ENCODE measurements at places on chromosomes 6 and 20.

DNA sequence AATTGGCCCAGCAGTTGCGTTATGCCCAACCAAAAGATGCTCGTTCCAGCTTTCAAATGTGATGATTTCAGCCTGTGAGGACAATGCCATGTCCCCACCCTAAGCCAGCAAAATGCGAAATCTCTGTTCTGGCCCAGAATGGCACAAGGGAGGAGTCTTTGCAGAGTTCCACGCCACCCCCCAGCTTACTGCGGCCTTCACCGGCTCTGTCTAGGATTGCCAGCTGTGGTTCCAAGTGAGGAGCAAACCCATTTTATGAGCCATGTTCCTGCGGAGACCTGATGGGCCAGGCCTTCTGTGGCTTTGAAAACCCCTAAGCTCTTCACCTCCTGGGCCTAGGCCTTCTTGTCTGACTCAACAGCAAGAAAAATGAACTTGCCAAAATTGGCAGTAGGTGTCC lies 146.8 kb upstream of the SNX9 start:
- no peak for DNase-seq

DNA sequence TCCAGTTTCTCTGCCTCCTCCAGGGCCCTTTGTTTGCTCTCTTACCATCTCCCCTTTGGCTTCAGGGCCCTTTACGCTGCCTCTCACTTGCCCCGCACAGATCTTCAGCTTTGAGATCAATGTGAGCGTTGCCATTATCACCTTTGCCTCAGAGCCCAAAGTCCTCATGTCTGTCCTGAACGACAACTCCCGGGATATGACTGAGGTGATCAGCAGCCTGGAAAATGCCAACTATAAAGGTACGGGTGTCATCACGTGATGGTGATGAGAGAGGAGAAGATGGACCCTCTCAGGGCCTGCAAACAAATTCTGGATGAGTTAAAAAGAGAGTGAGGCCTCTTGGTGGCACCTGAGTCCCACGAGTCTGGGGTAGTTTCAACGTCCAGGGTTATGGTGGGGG lies 8.3 kb downstream of the C2 start:
- no peak for DNase-seq

GRCh38 chr20:62665826-62666735 lies 23.8 kb downstream of the SLCO4A1 start:
- no peak for DNase-seq

GRCh38 chr6:139308286-139308916 lies 16.6 kb upstream of the TXLNB start:
- no peak for DNase-seq

GRCh38 chr20:49676581-49677291 lies 36.9 kb downstream of the B4GALT5 start:
- no peak for DNase-seq

- DNase-seq = no peak
Observed at GRCh38 chr20:23451956-23452487, 654 bp downstream of the CST11 start.

- DNase-seq = no peak
Observed at GRCh38 chr6:2147261-2147660, 98.1 kb downstream of the GMDS start.

DNA sequence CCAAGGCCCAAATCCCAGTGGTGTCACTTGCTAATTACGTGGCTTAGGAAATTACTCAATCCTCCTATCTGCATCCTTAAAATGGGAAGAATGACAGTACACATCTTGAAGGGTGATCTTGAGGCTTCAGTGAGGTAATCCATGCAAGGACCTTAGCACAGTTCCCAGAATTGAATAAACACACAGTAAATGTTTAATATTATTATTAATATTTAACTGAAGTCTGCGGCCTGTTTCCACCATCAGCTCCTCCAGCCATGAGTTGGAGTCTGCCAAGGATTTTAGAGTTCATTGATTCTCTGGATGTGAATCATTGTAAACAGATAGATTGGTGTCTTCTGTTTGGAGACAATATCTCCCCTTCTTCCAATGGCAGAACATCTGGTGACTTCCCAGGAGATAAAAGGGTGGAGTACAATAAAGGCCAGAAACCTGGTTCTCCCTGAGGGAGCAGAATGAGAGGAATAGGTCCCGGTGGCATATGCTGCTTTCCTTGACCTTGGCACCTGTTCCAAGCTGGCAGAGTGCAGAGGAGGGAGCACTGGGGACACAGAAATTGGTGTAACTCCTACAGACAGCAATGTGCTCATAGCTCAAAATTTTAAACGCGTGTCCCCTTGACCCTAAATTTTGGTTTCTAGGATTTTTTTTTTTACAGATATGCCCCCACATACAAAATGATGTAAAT lies 25.4 kb downstream of the UNC5CL start:
- no peak for DNase-seq

DNA sequence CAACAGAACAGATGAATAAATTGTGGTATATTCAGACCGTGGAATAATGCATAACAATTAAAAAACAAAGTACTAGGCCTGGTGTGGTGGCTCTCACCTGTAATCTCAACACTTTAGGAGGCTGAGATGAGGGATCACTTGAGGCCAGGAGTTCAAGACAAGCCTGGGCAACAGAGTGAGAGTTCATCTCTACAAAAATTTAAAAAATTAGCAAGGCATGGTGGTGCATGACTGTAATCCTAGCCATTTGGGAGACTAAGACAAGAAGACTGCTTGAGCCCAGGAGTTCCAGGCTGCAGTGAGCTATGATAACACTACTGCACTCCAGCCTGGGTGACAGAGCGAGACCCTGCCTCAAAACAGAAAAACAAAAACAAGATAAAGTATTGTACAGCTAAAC lies 16.1 kb upstream of the ASF1A start:
- no peak for DNase-seq

DNA sequence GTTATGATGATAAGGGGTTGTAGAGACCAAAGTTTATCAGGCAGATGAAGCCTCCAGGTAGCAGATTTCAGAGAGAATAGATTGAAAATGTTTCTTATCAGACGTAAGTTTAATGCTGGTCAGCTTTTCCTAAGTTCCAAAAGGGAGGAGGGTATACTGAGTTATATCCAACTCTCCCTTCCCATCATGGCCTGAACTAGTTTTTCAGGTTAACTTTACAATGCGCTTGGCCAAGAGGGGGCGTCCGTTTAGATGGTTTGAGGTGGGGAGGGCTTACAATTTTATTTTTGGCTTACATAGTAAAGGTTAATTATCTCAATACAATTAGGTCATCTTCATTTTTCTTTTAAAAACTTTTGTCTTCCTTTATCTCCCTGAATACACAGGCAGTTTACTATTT lies 19.4 kb upstream of the IL22RA2 start:
- no peak for DNase-seq

- DNase-seq = no peak
Observed at GRCh38 chr6:133218852-133219251, 22.3 kb upstream of the EYA4 start.

DNA sequence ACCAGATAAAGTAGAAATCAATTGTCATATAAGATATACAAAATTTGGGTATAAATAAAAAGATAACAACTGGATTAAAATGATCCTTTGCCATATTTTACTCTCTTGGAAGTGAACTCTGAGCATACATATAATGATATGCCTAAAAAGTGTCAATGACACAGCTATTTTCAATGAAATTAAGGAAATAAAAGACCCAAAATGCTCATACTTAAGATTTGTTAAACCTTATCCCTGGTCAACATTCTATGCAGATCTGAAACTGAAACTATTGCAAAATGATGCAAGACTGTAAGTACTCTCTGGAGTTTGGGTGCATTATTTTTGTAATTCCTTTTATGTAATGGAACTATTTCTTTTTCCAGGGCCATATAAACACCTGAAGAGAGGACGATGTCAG lies 119.0 kb upstream of the SGK1 start:
- DNase-seq = no peak

GRCh38 chr6:158773581-158774449 lies 45.4 kb downstream of the EZR start:
- no peak for DNase-seq

- no peak for DNase-seq
Observed at GRCh38 chr20:3699037-3699436, 13.4 kb downstream of the SIGLEC1 start.

DNA sequence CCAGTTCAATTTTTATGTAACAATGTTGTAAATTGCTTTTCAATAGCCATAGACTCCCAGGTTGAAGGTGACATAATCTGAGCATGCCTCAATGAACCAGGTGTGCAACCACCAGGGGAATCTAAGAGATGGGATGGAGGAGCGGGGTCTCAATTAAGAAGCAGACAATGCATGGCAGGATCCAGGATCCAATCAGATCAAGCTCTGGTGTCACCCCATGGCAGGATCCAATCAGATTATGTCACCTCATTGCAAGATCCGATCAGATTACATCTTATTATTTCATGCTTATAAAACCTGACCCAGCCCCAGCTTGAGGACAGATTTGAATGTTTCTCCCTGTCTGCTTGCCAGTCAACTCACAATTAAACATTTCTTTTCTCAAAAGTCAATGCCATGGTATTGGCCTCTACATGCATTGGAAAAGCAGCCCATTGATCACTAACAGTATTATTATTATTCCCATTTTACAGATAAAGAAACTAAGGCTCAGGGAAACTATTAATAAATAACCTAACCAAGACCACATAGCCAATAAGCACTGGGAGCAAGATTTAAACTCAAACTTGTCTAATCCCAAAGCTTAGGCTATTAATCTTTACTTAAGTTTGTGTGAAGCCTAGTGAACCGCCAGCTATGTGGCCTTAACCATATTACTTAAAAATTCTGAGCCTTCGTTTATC lies 14.3 kb upstream of the SIRT5 start:
- DNase-seq = no peak

DNA sequence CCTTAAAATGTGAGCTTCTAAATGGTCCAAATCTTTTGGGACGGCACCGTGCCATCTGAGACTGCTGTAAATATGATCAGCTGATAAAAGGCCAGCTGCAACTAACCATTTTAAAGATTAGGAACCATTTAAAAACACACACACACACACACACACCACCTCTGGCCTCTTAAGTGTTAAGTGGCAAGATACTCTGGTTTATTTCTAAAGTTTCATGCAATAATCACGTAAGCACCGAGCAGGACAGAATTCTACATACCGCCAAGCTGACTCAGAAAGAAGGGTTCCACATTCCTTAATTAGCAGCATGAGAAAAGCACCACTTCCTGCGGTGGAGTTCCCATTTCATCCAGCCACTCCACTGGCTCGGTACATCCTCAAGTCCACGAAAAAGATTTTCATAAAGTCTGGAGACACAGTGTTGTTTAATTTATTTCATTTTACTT lies 17.8 kb upstream of the ZNF217 start:
- DNase-seq = peak; percentile 28

GRCh38 chr6:133544419-133544818 lies 303.3 kb downstream of the EYA4 start:
- no peak for DNase-seq

DNA sequence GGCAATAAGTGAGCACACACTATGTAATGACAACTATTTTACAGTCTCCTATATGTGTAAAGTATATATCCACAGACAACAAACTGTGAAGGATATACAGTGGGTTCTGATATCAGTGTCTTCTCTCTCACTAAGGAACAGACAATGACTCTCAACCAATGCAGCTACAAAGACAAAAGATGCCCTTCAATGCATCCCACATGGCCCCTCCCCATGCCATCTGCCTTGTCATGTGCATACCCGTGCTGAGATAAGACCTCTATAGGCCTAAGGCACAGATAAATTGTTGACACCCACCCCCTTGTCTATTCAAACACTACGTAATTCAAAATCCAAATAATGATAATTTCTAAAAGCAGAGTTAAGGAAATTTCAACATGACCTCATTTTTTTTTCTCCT lies 1123.5 kb upstream of the MAP3K7 start:
- no peak for DNase-seq

DNA sequence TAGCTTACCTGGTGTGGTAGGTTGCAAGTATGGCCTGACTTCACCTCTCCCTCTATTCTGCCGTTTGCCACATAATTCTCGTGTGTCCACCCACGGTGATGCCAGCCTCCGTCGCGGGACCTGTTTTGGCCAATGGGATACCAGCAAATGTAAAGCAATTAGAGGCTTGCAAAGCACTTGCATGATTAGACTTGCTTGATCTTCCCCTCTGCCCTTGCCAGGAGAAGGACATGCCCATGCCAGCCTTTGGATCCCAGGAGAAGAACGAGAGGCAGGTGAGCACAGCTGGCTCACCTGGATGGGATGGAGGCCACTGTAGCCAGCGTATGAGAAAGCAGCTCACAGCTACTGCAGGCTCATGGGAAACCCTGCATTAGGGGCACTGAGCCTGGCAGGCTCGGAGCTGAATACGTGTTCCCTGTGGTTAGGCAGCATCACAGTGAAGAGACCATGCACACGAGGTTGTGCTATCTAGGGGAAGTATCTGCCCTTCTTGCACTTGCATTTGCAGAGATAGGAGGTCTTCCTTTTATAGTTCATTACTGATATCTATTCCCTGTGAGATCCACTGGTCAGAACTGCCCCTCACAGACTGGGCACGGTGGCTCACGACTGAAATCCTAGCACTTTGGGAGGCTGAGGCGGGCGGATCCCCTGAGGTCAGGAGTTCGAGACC lies 62.4 kb downstream of the TMEM242 start:
- DNase-seq = no peak

- no peak for DNase-seq
Observed at GRCh38 chr20:49385465-49385864, 97.0 kb downstream of the KCNB1 start.

DNA sequence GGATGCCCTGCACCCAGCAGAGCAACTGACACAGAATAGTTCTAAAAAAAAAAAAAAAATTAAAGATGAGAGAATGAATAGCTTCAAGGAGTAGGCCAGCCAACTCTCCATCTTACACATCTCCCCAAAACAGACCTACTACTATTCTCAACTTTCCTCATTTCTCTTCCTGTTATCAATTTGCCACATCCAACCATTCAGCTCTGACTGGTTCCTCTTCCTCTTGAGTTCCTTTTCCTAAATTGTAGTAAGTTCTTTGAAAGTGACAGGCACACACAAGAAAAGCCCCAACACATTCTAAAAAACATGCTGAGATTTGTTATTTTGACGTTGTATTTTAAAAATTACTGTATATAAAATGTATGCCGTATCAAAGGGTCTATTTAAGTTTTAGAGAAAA lies 117.2 kb downstream of the PDSS2 start:
- no peak for DNase-seq

- DNase-seq = no peak
Observed at GRCh38 chr6:68973066-68973465, 338.0 kb downstream of the ADGRB3 start.

GRCh38 chr20:8066662-8067061 lies 47.1 kb upstream of the TMX4 start:
- DNase-seq = no peak

GRCh38 chr6:163877877-163878639 lies 463.5 kb downstream of the QKI start:
- no peak for DNase-seq

DNA sequence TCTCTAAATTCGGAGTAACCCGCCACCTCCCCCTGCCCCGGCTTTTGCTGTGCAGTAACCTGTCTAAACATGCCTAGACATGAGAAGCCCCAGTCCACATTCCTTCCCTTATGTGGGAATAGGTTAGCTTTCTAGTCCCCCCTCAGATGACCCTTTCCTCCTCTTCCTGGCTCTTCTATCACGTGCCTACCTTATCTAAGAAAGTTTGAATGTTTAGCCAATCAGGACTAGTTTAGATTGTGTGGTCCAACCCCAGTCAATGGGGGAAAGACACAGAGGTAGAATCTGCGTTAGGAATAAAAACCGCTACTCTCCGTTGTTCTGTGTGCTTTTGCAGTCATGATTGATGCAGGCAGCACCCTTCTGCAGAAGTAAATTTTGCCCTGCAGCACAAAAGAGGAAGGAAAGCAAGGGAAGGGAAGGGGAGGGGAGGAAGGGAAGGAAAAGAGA lies 69.0 kb upstream of the CD93 start:
- DNase-seq = no peak

Measured in uterus (tissue), 4 donors.